Skeletal muscle cell (primary cell): ENCODE measurements at places on chromosomes 16 and 17.

DNA sequence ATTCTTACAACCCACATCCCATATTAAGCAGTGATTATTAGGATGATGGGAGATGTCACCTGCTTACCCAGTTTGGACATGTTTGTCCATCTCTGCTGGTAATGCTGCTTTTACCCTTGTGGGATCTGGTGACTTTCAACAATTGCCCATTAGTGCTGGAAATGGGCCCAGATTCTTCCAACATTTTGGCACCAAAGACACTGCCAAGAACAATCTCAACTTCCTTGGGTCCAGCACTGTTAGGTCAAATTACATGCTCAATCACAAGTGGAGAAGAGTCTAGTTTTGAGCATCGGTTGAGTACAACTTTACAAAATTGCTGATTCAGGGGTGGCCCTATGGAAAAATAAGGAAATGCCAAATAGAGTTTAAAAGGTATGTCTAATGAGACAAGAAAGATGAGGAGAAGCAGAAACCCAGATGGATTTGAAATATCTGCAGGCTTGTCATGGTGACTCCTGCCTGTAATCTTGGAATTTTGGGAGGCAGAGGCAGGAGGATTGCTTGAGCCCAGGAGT lies 13.0 kb upstream of the ZFP3 start:
- DNase-seq = no peak

DNA sequence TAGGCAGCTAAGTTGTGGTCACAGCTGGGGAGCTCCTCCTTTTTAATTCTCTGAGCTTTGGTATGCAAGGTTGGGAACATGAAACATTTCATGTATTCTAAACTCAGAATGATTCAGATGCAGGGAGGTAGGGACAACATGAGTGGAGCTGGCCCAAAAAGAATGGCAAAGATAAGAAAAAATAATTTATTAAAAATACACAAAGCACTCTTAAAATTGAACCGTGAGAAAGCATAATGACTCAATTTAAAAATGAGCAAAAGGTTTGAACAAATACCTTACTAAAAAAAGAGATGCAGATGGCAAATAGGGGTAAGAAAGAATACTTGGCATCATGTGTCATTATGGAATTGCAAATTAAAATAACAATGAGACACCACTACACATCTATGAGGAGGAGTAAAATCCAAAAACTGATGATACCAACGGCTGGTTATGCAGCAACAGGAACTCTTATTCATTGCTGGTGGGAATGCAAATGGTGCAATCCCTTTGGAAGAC lies 175.6 kb upstream of the IRX3 start:
- DNase-seq = peak; percentile 47

- no peak for DNase-seq
These were observed 206.8 kb upstream of the SDK2 start for GRCh38 chr17:73851091-73851490.

- peak; percentile 7 for DNase-seq
These were observed 583.6 kb upstream of the CDH5 start for GRCh38 chr16:65782611-65783600.

DNA sequence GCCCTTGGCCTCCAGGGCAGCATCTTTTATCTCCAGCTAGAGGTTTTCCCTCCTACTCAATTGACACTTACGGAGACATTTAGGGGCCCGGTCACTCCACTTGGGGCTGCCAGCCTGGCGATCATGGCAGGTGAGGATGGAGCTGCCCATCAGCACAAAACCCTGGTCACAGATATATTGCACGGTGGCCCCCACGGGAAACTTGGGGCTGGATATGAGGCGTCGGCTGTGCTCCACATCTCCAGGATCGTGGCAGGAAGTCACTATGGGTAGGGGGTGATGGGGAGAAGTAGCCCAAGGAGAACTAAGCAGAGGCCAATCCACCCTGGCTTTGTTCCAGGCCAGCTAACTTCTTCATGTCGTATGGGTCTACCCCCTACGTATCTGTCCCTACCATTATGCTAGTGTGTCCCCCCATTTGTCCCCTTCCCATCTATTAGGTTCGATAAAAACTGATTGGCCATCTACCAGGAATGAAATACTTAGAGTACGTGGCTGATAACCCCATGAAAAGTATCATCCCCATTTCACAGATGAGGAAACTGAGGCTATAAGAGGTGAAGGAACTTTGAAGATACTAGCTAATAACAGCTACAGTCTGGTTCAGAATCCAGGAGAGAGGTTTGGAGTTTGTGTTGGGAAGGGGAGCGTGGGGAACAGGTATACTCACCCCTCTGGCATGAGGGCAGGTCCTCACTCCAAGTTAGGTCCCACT lies 6.1 kb upstream of the PHF12 start:
- no peak for DNase-seq

GRCh38 chr16:19389246-19389645 lies 28.4 kb upstream of the TMC5 start:
- no peak for DNase-seq
